Calu3 (cell line): ENCODE measurements at places on chromosomes 7 and 10.

- no peak for DNase-seq
Measured at GRCh38 chr10:74775099-74775498, 51.3 kb upstream of the KAT6B start.

DNA sequence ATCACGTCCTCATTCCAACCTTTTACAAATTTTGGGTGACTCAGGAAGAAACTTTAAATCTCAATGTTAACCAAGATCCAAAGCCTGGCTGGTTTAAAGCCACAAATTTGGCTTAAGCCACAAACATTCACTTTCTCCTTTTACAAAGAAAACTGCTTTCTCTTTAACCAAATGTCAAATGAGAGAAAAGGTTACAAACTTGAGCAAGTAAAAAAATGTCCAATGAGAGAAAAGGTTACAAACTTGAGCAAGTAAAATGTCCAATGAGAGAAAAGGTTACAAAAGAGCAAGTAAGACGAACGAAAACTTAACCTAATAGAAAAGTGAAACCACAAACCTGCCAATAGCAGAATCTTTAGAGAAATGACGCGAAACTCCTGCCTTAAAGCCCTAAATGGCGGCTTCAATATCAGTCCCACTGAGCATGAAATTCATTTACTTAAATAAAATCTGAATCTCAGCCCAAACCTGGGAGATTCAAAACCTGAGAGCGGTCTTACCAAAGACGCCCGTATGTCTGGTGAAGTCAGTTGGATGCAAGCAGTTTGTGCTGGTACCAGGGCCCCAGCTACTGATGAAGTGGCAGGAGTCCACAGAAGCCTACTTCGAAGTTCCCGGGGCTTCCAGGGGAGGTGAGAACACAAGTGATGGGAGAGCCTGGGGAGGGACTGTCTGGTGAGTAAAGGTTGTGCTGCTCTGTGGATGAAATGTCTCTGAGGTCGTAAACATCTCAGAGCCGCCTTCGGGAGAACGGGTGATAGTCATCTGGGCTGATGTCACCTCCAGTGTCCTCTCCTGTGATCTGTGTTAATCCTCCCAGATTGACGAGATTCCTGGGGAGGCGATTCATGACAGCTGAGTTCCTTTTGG, 74.6 kb downstream of the PAXIP1 start:
- DNase-seq, result peak; percentile 29

- DNase-seq, result no peak
Measured at GRCh38 chr7:155217634-155218033, 80.0 kb upstream of the INSIG1 start.

DNA sequence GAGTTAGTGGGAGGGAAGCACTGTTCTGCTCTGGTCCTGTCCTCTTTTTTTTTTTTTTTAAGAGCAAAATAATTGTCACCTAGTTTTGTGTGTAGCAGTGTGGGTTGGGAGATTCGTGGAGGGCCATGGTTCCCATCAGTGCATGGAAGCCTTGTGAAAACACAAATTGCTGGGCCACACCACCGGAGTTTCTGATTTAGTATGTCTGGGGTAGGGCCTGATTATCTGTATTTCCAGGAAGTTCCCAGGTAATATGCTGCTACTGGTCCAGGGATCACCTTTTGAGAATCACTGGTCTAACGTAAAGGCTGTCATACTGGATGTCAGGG, 191.3 kb downstream of the GATA3 start:
- DNase-seq, result no peak

GRCh38 chr10:132186488-132187429, at the start of gene DPYSL4:
TSS of gene DPYSL4 (plus strand) at chr10:132186948. CDS start at chr10:132187064, 116 bp downstream.
- no peak for DNase-seq

DNA sequence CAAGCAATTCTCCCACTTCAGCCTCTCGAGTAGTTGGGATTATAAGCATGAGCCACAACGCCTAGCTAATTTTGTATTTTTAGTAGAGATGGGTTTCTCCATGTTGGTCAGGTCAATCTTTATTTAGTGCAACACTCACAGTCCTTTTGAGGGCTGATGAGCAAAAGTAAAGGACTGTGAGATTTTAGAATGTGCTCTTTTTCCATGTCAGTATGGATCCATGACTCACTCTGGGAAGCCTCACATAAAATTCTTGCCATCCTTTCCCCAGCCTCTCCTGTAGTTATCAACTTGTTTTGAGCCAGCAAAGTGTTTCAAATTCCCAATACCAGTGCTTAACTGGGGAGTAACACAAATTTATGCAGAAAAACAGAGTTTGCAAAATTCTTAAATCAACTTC, 135.8 kb upstream of the CXCL12 start:
- no peak for DNase-seq

- no peak for DNase-seq
Measured at GRCh38 chr7:103297837-103298179, 573 bp downstream of the PMPCB start.

- DNase-seq, result no peak
Measured at GRCh38 chr10:76037531-76038155, 606.2 kb downstream of the LRMDA start.

DNA sequence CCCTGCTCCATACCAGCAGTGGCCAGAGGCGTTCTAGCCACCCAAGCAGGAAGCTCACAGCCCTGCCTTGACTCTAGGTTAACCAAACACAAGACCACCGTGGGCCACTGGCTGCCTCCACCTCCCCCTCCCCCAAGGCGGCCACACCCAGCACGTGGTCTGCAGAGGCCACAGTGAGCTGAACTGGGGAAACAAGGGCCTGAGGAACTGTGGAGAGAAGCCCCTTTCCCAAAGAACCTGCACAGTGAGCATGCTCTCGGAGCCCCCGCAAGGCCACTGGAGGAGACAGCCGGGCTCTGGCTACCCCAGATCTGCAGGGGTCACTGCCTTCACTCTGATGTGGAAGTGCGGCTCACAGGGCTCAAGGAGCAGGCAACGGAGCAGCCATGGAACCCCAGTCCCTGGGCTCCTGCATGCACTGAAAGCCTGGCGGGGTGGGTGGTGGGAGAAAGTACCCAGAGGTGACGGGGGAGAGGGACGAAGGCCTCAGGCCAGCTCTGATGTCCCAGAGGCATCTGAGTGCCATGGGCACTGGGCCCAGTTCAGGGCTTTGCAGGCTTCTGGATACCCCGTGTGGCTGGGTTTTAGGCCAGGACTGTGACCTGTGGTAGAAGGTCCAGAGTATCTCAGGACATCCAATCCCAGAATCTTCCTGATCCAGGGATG, 189.2 kb downstream of the EBF3 start:
- no peak for DNase-seq

DNA sequence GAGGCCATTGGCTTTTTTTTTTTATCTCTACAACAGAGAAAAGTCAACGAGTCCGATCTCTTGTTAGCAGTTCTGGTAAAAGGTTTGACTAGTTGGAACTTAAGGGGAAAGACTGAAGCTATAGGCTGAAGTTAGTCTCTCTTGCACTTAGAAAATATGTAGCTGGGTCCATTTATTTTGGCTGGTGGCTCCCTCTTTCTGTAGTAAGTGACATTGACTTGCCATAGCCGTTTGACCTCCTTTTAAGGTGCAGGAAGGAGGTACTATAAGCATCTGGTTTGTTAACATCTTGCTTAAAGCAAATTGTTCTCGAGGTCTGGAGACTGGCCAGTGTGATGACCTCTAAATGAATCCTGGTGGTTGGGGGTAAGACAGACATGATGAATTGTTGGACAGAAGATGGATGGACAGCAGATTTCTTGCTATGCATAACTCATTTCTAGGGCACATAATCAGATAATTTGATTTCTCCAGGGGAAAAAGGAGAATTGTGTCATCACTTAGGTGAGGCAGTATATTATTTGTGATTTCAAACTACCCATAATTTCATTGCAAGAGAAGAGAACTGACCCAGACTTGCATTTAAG, 356.3 kb upstream of the GALNT17 start:
- DNase-seq, result no peak

DNA sequence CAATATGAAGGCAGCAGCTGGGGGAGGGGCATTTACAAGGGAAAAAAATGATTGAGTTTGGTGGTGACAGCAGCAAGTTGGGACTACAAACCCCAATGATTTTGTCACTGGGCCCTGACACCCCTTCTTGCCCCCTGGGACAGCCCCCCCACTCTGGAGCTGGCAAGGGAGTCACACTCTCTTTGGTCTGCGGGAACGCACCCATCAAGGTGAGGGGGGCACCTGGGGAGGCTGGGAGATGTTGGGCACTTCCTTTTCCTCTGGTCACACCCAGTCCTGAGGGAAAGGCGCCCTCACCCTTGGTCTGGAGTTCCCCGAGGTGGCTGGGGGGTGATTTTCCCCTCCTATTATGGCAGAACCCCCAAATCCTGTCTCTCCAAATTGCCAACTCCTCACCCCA, 24.4 kb downstream of the EPHB4 start:
- no peak for DNase-seq

DNA sequence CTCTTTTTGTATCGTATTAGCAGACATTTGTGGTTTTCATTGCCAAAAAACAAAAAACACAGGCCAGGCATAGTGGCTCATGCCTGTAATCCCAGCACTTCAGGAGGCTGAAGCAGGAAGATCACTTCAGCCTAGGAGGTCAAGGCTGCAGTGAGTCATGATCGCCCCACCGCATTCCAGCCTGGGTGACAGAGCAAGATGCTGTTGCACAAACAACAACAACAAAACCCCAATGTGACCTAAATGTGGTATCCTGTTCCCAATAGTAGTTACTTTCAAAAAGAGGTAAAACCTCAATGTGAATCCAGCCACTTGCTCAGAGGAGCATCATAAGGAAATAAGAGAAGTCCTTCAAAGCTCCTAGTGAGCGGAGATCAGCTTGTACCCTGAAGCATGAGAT, 45.8 kb upstream of the SKAP2 start:
- peak; percentile 74 for DNase-seq

DNA sequence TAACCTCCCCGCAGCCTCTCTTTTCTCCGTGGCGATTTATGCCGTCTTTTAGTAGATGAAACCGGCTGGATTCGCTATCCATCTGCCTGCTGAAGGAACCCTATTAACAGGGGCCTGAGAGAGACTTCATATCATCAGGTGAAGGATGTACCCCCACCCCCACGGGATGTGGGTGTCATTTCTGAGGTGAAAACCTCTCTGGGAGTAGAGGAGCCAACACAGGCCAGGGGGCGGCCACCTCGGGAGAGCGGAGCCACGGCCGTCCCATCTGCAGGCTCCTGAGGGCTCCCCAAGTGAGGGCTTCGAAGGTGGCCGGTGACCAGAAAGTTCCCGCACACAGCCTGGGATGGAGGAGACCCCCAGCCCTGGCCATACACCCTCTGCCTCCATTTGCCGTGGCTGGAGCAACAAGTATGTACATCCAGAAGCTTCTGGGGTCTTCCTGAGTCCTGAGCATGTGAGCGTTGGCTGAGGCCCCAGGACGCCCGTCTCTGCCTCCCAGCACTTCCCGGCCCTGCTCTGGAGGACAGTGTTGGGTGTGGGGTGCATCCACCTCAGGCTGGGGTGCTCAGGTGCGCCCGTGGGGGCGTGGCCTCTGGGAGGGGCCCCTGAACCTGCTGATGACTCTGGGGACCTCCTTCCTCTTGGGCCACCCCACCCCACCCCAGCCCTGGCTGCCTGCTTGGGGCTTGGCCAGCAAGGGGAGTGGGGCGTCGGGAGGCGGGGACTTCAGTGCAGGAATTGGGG, 84.7 kb downstream of the NKX6-2 start:
- DNase-seq, result no peak

DNA sequence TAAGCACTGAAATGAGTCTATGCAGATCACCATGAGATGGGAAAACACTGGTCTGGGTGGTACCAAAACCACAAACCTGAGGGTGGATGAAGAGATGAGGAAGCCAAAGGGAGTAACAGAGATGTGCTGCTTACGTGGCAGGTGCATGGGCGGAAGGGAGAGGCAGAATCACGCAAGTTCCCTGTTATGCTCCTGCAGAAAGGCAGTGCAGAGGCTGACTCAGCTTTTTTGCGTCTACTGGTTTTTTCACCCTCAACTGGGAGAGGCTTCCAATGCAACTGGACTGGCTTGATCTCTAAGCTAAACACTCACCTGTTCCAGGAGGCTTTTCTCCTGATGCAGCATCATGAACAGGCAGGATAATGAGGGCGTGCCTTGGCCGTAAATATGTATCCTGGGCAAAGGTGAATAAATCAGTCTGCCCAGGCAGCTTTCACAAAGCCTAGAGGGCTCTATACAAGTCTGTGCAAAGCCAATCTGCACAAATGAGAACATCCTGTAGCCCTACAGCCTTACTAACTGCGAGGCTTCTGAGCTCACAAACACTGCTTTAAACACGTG, 95.4 kb upstream of the AFAP1L2 start:
- no peak for DNase-seq

GRCh38 chr7:151381098-151381347, 28.8 kb downstream of the WDR86 start:
- DNase-seq, result no peak

GRCh38 chr7:26198781-26199169, 1.8 kb downstream of the HNRNPA2B1 start:
- DNase-seq, result no peak
